ENCODE measurements at places on chromosomes 2 and 18. TPM values are rescaled to one million over a fixed set of nuclear protein-coding genes. Genes with fewer than 3 reads are reported as not detected.

- DNase-seq: no peak
Measured at GRCh38 chr2:70772486-70773155, 4.6 kb upstream of the ADD2 start.

GRCh38 chr2:30205456-30205855 lies 25.9 kb upstream of the LBH start:
- no peak for DNase-seq

GRCh38 chr2:150260636-150261035 lies 226.8 kb downstream of the RND3 start:
- no peak for DNase-seq

- no peak for DNase-seq
Measured at GRCh38 chr18:26192233-26192632, 34.0 kb upstream of the TAF4B start.

- DNase-seq: no peak
Measured at GRCh38 chr2:218371983-218372350, 10.1 kb upstream of the SLC11A1 start.

- no peak for DNase-seq
Measured at GRCh38 chr18:36813824-36814223, 15.0 kb downstream of the TPGS2 start.

DNA sequence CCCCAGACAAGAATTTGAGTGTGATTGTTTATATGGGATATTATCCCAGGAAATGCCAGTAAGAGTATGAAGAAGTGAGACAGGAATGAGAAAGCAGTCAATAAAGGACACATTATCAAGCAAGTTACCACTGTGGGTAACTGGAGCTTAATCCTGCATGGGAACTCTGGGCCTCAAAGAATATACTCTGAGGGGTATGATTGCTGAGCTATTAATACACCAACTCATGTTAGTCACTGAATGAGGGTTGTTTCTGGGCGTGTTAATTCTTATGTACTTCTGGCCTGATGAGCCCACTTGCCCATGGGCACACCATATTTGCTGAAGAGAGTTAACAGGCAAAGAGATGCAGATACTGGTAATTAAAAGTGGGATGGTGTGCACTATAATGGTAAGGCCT lies 26.6 kb upstream of the PAIP2B start:
- no peak for DNase-seq

- no peak for DNase-seq
Measured at GRCh38 chr18:79327199-79327721, 68.5 kb upstream of the NFATC1 start.

- no peak for DNase-seq
Measured at GRCh38 chr18:37247497-37248161, 318.0 kb downstream of the CELF4 start.

- no peak for DNase-seq
Measured at GRCh38 chr2:3730646-3731045, 27.3 kb downstream of the DCDC2C start.

- no peak for DNase-seq
Measured at GRCh38 chr2:9377461-9378097, 45.7 kb downstream of the ITGB1BP1 start.

Gene CDH2
- 78.2 TPM for total RNA-seq

Gene LYPD1
- total RNA-seq: 84.3 TPM

Gene ASB18
- not detected for total RNA-seq

Gene SOX11
- 17.1 TPM for total RNA-seq

Gene ST6GAL2
- total RNA-seq: 0.23 TPM

Measured in epithelial cell of proximal tubule (primary cell).